ENCODE measurements at places on chromosomes 12 and 14.
A peak's percentile ranks its signal among the peaks of the same experiment; 100 is the strongest.

DNA sequence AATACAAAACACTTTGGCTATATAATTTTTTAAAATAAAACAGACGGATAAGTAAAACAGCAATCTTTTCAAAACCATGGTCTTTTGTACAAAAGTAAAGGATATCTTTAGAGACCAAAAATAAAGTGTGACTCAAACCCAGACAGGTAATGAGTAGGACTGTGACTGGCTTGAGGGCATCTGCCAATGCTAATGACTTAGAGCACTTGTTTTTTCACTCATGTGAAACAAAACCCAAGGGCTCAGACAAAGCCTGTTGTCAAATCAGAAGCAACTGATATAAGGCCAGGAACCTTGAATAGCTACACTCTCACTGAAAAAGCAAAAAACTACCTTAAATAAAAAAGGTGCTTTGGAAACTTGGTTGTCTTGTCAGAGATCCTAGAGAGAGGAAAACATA is 357.4 kb downstream of the TMEM117 start:
- DNase-seq: peak; percentile 65

- no peak for DNase-seq
These were observed 2.1 kb downstream of the KMT2D start for GRCh38 chr12:49058366-49059044.

DNA sequence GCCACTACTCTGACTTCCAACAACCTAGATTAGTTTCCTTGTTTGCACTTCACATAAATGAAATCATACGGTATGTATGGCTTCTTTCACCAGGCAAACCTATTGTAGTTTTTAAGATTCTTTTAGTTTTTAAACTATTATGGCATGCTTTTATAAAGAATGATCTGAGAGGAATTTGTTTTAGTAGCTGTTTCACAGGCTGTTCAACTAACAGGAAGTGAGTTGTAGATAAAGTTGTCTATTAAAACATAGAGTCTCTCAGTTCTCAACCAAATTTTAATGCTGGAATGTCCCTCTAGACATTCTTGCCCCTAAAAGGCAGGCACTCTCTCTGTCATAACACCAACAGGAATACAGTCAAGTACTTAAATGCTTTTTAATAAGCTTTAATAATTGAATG is 102.7 kb upstream of the DACT1 start:
- DNase-seq: no peak

GRCh38 chr12:110176745-110177144 is 52.6 kb downstream of the IFT81 start:
- DNase-seq: no peak

GRCh38 chr14:24441485-24441884 is 1.1 kb downstream of the SDR39U1 start:
- DNase-seq: no peak

GRCh38 chr12:119809023-119809422 is 68.1 kb downstream of the CIT start:
- no peak for DNase-seq

GRCh38 chr12:28650906-28651305 is 460.6 kb downstream of the CCDC91 start:
- no peak for DNase-seq

- peak; percentile 35 for DNase-seq
These were observed 52.2 kb downstream of the LRP6 start for GRCh38 chr12:12214635-12215131.

- no peak for DNase-seq
These were observed 31.9 kb downstream of the TSPAN8 start for GRCh38 chr12:71125949-71126348.

DNA sequence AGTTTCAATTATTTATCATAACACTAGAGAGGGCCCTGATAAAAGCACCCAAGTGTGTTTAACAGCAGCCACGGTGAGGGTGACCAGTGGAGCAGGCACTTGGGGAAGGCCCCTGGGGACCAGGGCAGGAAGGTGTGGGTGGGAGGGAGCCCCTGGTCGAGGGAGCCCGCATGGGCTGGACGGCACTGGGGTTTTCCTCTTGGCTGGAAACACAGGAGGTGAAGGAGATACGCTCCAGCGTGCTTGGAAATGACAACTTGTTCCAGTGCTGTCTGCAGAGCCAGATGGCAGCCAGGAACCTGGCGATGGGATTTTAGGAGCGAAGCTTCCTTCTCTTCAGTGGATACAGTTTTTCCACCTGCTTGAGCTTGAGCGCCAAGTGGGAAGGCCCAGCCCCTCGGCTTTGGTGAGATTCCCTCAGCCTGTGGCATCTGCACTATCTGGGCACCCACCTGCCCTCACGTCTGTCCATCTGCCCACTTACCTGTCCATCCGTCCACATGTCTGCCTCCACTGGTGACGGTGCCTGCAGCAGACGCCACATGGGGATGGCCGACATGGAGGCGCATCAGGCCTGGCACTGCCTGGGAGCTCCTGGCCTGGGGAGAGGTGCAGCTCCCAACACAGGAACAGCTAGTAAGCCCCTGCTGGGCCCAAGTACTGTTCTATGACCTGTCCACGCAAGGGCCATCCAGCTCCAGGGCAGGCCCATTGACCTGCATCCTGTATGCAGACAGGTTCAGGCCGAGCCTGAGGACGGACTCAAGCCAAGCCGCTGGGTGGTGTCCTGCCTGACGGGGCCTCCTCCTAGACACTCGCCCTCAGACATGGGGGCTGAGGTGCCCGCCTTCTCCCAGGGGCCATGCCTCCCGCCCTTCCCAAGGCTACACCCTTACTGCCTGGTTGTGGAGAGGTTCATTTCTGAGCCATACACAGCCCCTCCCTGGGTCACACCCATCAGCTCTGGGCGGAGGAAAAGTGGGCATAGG is 192.2 kb upstream of the C14orf180 start:
- no peak for DNase-seq

DNA sequence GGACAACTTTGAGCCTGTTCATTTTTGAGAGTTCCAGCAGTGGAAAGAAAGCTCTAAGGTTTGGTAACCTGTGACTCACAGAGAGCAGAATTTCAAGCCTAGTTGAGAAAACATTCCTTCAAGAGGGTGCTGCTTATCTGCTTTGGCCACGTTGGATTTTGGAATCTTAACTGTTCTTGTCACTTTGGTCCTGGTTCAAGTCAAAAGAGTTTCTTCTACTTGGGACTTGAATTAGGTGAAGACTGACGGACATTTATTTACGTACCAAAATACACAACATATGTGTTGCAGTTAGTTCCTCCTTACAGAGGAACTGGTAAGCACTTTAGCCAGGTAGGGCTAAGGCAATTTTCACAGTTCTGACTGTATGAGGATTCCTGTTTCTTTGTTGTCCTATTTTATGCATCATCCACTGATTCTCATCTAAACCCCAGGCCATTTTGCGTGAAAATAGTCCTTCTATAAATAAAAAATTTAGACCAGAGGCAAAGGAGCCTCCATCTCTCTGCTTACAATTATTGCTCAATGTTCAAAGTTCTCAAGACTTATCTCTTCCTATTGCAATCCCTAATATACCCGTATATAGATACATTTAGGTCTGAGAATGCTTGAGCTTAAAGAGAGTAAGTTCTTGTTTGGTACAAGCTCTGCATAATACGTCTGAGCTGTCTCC is 580.9 kb downstream of the DIO2 start:
- no peak for DNase-seq

DNA sequence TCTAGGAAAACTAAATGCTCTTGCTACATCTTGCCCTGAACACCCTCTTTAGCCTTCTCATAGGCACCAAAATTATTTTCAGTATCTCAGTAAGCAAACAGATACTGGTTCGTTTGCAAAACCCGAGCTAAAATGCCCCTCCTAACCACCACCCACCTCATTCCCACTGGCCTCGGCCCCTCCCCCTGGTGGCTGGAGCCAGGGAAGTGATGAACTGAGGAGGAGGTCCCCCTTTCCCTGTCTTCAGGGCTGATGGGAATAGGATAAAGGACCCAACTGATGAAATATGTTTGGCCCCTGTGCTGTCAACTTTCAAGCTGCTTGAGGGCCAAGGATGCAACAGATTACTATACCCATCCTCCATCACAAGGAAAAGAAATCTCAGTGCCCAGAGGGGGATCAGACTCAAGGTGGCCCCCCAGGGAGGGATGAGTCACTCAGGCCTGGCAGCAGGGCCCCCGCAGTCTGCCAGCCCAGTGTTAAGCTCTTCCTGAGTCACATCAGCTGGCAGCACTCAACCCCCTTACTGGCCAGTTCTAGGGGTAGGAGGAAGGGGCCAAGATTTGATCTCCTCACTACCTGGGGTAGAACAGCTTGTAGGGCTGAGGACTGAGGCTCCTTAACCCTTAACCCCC is 1.7 kb downstream of the ANKRD52 start:
- no peak for DNase-seq

- DNase-seq: no peak
These were observed 116.4 kb upstream of the CCND2 start for GRCh38 chr12:4157122-4157521.

Measured in GM12878 (cell line).